ENCODE measurements at places on chromosomes 6 and 20.

DNA sequence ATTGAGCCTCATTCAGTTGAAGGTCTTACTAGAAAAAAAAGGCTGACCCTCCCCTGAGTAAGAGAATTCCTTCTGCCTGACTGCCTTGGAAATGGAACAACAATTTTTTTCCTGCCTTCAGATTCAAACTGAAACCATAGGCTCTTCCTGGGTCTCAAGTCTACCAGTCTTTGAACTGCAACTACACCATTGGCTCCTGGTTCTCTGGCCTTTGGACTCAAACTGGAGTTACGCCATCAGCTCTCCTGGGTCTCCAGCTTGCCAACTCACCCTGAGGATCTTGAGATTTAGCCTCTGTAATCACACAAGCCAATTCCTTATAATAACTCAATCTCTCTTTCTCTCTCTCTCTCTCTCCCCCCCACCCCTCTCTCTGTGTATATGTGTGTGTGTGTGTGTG lies 36.0 kb upstream of the SNX9 start:
- DNase-seq = no peak

DNA sequence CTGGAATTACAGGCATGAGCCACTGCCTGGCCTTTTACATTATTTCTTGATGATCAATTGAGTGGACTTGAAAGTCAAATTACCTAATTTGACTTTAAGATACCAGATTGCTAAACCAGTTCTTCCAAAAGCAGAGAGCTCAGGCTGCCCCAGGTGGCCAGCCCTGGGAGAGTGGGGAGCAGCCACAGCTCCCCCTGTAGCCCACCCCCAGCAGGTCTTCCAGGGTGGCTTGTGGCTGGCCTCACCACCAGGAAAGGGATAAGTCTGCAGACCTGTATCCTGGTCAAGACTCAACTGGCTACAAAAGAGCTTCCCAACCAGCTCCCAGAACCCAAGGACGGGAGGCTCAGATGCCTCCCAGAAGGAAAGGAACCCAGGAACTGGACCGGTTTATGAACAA lies 23.8 kb upstream of the AKAP12 start:
- DNase-seq = no peak

DNA sequence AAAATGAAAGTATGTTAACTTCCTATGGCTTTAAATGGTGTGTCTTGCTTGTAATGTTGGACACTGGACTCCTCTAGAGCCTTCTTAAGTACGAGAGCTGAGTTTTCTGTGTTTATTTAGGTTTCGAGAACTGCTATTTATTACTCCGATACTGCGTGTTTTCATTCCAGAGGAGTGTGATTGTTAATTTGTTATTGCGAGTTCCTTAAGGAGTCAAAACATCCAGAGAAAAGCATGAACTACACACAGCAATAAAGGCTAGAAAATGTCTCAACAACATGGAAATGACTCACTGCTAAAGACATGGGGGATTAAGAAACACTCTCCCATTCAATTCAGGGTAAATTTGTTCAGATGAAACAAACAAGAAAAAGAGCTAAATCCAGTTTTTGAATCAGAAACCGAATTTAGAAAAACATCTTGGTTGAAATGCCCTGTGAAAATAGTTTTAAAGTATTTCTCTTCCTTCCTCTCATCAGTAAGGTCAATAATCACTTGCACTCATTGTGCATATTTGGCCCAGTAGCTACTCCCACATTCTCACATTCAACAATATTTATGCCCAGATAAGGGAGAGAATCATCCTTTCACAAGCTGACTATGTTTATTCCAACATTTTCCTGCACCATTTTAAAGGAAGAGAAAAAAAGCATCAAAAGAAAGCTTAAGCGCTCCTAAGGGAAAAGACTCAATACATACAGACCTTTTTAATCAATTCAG lies 36.0 kb downstream of the ATXN1 start:
- no peak for DNase-seq

DNA sequence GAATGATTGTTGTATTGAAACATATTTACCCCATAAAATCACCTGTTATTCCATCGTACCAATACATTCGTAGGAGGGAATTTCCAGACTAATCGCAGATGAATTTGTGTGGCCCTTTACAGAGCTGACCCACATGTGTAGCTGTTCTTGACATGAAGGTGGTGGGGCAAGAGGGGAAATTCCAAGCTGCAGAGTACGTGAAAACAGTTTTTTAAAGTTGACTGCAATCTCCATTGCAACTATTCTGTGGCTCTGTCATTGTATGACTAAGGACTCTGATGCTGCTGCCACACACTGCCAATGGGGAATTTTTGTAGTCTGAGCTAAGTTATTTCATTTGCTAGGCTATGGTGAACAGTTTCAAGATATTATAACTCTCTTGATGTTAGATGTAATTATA lies 46.4 kb upstream of the ADTRP start:
- DNase-seq = no peak

- no peak for DNase-seq
Measured at GRCh38 chr6:31870385-31870921, 7.8 kb upstream of the NEU1 start.

GRCh38 chr20:49965781-49966305 lies 16.9 kb upstream of the SNAI1 start:
- no peak for DNase-seq

DNA sequence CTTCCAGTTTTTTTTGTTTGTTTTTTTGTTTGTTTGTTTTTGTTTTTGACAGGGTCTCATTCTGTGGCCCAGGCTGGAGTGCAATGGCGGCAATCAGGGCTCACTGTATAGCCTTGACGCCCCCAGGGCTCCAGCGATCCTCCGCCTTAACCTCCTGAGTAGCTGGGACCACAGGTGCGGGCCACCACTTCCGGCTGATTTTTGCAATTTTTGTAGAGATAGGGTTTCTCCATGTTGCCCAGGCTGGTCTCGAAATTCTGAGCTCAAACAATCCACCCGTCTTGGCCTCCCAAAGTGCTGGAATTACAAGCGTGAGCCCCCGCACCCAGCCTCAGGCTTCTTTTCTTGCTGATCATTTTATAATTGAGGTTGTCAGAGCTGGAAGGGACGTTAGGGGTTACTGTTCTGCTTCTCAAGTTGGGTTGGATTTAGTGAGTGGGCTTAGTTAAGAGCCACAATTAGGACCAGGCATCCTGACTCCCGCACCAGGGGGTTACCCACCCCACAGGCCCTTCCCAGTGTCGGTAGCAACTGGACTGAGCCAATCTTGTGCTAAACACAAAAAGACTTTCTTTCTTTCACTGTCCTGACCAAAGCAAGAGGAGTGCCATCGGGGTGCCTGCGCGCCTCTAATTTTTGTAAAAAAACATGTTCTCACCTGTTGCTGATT lies 13.1 kb upstream of the ZSCAN9 start:
- DNase-seq = no peak

GRCh38 chr6:22433745-22434144 lies 135.6 kb upstream of the HDGFL1 start:
- DNase-seq = no peak

GRCh38 chr20:17965042-17965697 lies 3.4 kb downstream of the SNX5 start:
- no peak for DNase-seq

DNA sequence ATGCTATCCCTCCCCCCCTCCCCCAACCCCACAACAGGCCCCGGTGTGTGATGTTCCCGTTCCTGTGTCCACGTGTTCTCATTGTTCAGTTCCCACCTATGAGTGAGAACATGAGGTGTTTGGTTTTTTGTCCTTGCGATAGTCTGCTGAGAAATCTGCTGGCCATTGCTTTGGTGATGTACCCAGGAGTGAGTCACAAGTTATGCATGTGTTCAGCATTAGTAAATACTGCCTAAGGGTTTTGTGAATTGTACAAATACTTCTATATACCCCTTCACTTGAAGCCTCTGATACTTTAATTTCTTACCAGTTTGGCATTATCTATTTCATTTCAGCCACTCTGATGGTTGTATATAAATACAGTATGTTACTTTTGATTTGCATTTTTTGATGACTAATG lies 711.3 kb upstream of the GJE1 start:
- DNase-seq = no peak

GRCh38 chr20:37945091-37945547 lies 42.2 kb downstream of the VSTM2L start:
- no peak for DNase-seq

DNA sequence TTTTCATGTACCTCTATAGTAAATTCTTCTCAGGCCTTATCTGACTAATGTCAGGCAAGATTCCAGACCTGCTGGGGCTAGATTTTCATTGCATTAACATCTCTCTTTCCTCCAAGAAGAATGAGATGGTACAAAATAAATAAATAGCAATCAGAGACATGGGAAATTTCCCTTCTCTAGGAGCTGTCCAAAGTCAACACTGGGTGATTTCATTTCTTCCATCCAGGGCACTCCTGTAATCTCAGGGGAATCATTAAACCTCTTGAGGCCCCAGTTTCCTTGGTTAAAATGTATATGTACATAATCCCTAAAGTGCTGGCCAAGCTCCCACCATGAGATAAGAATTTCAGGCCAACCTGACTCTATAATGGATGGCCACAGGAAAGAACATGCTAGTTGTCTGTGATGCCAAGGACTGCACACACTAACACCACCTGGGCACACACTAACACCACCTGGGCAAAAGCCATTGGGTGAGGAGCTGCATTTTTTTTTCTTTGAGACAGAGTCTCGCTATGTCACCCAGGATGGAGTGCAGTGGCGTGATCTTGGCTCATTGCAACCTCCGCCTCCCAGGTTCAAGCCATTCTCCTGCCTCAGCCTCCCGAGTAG lies 912 bp downstream of the IL17F start:
- DNase-seq = no peak

DNA sequence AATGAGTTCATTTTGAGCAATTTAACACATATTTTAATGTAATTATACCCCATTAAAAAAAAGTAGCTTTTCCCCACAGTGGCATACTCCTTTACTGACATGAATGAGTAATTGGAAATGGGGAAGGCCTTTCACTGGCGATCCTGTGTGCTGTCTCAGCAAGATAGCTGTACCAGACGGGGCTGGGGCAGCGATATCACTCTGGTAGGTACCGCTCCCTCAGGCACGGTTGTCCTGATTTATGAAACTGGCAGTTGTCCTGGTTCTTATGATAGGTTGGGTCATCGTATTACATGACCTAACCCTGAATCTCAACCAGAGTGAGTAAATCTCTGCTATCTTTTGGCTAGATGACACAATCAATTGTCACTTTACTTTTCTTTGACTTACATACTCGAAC lies 355.0 kb upstream of the MAP3K7 start:
- DNase-seq = no peak

GRCh38 chr20:62854121-62854520 lies 7.5 kb downstream of the TCFL5 start:
- no peak for DNase-seq

DNA sequence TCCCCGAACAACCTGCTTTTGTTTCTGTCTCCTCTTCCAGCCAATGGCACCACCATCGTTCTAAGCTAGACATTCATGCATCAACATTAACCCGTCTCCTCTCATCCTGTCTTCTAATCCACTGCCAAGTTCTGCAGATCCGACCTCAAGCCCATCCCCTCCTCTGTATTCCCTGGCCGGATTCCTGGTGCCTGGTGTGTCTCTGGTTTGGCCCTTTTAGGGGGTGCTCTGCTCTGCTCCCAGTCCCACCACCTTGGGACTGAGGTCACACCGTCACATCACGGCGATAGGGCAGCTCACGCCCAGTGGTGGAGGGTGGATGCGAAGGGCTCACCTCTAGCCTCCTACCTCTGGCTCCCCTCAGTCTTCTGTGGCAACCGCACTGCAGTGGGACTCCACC lies 102.5 kb upstream of the AGPAT4 start:
- DNase-seq = no peak

GRCh38 chr20:59150821-59151251 lies 12.8 kb upstream of the ZNF831 start:
- no peak for DNase-seq

- no peak for DNase-seq
Measured at GRCh38 chr6:34981951-34982350, 92.9 kb downstream of the ANKS1A start.

GRCh38 chr6:80205404-80205803 lies 98.9 kb downstream of the BCKDHB start:
- DNase-seq = no peak

GRCh38 chr20:60583741-60584140 lies 625.5 kb downstream of the CDH26 start:
- DNase-seq = no peak

GRCh38 chr20:44959638-44960102 lies 527 bp downstream of the TOMM34 start:
- DNase-seq = no peak

- no peak for DNase-seq
Measured at GRCh38 chr6:68196645-68197044, 438.4 kb upstream of the ADGRB3 start.

DNA sequence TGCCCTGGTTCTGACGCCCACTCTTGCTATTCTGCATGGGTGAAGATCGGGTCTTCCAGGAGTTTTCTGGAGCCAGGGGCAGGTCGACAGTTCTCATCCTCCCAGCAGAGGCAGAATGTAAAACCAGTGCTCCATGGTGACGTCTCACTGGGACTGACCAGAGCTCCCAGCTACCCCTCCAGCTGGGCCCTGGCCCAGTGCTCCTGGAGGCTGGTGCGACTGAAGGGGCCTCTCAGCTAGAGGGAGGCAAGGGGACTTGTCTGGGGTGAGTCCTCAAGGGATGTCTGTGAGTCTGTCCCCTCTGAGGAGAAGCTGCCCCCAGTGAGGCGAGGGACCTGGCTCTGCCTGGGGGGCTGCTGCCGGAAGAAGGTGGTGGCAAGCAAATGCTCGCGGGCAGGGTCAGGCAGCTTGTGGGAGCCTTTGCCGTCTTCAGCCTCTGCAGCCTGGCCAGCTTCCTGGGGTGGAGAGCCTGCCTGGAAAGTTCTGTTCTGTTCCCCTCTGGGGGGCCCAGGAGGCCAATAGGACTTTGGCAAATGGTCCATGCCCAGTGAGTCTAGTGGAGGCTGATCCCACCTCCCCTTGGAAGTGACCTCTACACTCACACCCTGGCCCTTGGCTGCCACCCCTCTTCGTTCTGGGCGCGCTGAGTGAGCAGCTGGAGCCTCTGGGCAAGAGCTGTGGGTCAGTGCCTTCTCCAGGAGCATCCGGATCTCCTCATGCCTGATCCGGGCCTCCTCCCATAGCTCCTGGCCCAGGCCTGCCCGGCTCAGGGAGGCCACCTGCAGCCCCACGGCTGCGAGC lies 47.5 kb downstream of the KIAA1755 start:
- no peak for DNase-seq
